ENCODE measurements at places on chromosomes 11 and 22.
A peak's percentile ranks its signal among the peaks of the same experiment; 100 is the strongest.

- DNase-seq: no peak
These were observed 97.2 kb downstream of the JRKL start for GRCh38 chr11:96486890-96487611.

GRCh38 chr11:69207165-69207889, 51.6 kb downstream of the SMIM38 start:
- no peak for DNase-seq

DNA sequence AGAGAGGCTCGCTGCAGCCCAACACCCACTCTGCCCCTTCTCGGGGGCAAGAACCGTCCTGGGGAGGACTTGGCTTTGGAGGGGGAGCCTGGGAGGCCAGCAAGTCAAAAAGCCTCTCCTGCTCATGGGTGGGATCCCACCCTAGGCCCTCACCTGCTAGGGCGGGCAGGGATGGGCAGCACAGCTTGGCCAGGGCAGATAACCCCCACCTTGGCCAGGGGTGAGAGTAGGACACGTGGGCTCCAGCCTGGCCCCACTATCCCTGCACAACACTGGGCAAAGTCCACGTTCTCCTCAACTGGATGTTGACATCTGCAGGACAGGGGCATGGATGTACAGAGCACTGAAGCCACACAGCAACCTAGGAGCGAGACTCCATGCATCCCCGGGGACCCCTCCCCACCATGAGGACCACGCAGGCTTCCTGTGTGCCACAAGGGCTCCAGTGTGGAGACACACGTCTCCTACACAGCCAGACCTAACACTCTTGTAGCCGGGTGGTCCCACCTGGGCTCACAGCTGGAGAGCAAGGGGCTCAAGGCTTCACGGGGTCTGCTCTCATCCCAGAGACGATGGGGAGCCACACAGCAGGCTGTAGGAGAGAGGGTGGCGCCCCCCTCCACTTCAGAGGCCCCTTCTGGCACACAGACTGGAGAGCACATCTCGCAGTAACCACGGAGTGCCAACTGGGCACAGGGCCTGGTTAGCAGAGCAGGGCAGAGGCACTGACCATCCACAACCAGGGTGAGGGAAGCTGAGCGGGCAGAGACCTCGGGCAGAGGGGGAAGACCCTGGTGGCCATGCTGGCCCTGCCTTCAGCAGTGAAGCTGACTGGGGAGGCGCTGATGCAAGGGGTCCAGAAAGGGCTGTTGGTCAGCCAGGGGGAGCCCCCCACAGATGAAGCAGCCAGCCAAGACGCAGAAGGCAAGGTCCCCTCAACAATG, 171.1 kb downstream of the CRYBB2 start:
- no peak for DNase-seq

DNA sequence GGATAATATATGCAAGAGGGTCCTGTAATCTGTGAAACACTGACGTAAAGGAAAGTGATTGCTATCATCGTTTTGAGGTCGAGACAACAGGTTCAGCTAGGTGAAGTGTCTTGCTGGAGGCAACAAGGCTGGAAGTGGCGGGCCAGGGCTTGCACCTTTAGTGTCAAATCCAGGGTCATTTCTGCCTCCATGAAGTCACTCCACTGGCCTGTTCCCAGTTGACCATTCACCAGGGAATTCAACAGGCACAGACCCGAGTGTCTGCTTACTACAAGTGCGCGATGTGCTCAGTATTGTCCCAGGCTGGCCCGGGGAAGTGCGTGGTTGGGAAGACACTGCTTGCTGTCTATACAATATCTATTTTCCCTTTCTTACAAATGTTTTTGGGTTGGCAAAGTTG, 225.0 kb downstream of the CEP164 start:
- DNase-seq: no peak

- DNase-seq: no peak
These were observed 14.1 kb downstream of the FAM83F start for GRCh38 chr22:40008726-40009291.

GRCh38 chr11:111000400-111001080, 245.0 kb upstream of the POU2AF2 start:
- no peak for DNase-seq

GRCh38 chr11:84384731-84385130, 1098.6 kb upstream of the CCDC90B start:
- peak; percentile 41 for DNase-seq

- no peak for DNase-seq
These were observed 7.6 kb downstream of the CARS1 start for GRCh38 chr11:3049430-3050243.

DNA sequence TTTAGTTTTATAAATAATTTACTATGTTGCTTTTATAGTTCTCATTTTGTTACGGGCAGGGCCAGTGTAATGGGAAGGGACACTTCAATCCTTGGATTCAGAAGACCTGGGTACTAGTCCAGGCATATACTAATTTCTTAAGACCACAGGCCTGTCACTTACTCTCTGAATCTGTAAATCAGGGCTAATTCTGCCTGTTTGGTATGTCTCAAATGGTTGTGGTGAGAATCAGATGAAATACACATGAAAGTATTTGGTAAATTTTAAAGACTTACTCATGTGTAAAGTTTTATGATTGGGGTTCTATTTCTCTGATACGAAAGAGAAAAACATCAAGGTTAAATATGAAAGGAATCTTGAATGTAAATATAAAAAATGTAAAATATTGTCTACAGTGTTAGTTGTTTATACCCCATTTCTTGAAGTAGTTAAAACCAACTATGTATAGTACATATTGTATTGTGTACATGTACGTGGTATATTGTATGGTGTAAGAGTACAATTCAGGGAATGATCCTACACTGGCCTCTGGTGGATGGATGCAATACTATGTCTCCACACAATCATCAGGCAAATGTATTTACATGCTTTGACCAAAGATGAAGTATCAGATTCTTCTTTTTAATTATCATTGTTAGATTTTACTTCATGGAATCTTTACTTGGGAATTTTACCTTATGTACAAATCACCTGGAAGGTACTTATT, 24.5 kb upstream of the RAG2 start:
- DNase-seq: no peak

DNA sequence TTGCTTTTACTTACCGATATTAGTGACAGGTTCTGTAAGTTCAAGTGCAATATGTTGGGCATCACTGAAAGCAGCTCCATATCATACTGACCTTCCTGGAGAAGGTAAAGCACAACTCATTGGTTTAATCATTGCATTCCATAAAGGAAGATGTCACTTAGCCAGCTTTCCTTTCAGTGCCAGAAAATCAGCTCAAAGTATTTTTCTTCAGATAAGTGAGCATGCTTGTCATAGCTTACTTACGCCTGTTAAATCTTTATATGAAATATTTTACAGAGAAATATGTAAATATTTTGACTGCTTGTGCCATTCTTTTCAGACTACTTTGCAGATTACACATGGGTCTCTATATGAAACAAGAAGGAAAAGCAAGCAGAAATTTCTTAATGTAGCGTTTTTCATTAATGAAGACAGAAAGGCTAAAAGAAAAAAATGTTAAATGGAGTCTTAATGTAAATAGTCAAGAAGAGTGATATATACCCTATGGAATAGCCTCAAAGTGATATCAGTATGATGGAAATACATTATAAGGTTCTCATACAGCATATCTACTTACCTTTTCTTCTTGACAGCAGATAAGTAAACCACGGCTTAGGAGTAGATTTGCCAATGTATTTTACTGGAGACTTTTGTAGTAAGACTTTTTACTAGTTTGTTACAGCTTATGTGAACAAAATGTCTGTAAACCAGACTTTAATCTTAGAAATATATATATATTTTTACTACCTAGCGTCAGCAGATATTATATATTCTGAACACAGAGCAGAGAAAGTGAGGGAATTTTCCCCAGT, 649.7 kb downstream of the METTL15 start:
- no peak for DNase-seq

DNA sequence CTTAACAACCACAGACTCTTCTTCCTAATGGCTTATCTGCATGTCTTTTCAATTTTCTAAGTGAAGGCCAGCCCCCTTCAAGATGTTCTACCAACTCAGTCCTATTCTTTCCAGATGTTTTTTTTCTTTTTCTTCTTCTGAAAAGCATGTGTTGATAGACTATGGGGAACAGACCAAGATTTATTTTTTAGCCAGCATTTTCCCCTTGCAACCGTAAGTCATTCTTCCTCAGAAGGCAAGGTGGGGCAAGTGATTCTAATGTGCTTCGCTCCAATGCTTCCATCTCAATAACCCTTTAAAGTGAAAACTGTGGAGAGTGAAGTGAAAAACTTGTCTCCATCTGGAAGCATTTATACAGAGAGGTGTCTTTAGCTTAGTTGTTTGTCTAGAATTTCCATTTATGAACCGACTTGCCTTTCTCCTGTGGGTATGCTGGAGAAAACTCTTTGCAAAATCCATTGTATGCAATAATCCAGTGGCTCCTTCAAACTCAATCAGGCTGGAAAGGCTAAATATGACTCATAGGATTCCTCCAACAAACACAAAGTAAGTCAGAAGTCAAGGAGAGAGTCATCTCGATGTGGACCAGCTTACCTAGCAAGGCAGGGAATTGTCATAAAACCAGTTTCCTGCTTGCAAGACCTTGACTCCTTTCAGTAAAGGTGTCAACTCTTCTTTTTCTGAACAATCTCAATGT, 83.7 kb downstream of the MAML2 start:
- DNase-seq: no peak

DNA sequence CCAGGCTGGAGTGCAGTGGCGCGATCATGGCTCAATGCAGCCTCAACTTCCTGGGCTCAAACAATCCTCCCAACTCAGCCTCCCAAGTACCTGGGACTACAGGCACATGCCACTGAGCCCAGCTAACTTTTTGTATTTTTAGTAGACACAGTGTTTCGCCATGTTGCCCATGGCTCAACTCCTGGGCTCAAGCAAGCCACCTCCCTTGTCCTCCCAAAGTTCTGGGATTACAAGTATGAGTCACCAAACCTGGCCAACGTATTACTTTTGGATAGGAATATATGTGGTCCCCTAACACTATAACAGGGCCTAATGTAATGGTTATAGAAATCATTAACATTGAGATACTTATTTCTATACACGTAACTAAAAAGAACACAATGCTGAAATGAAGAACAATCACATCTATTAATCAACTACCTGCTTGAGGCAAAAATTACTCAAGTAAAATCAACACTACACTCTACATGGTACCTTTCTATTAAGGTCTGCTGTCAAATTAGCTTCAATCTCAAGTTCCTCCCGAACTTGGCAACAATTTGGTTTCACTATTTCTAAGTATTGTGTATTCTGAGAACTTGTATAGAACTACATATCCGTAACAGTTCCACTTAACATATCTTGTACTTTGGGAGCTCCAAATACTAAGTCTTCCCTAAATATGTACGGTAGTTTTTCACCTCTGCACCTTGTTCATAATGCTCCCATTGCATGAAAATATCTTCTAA, 124.9 kb downstream of the FCHSD2 start:
- no peak for DNase-seq

DNA sequence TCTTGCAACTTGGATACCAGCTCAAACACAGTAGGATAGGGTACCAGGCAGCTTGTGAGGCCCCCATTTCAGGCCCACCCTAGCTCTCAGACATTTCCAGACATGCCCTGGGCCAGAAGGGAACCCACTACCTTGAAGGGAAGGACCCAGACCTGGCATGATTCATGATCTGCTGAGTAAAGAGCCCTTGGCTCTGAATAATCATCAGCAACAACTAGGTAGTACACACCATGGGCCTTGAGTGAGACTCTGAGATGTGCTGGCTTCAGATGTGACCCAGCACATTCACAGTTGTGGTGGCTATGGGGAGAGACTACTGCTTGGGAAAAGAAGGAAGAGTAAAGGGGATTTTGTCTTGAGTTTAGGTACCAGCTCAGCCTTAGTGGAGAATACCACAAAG, 23.6 kb downstream of the JRKL start:
- DNase-seq: no peak

DNA sequence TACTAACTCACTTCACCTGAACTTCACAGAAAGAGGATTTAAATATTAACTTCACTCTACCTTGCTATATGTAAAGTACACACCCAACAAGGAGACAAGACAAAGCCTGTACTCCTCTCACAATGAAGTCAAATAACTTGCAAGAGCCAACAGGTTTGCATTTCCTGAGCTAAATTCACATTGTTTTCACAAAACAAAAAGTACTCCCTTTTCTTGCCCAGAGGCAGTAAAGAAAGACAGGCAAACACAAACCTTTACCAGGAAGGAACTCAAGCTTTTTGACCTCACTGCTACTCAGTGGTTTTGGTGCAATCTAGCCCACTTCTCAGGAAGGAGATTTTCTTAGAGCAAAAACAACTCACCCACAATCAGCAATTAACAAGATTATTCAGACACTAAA, 15.7 kb downstream of the USP28 start:
- no peak for DNase-seq

DNA sequence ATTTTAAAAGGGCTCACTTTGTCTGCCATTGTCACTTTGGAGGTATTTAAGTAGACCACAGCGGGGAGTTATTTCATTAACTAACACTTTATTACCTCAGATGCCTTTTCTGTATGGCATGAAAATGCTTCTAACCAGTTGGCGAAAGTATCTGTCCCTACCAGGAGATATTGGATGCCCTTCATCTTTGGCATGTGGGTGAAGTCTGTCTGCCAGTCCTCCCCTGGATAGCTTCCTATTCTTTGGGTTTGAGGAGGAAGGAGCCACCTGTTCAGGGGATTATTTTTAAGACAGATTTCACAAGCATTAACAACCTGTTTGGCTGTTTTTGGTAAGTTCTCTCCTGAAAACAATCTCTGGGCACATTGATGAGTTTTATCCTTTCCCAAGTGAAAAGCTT, 17.1 kb downstream of the MS4A6E start:
- DNase-seq: no peak

DNA sequence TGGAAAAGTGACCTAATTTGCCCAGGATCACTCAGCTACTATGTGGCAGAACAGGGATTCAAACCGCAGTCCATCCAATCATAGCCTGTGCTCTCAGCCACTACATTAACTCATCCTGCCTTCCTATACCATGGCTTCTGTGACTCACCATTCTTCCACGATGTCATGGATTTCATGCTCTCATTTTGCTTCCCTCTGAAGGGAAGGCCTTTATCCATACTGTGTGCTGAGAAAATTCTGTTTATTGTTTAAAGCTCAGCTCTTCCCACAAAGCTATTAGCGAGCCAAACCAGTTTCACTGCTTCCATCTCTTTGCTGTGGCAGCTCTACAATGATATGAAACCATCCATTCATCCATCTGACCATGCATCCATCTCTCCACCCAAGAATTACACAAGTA, 289.9 kb downstream of the TENM4 start:
- DNase-seq: no peak

GRCh38 chr11:14179116-14179820, 179.7 kb downstream of the RRAS2 start:
- DNase-seq: no peak

GRCh38 chr11:90774727-90775566, 552.1 kb upstream of the CHORDC1 start:
- DNase-seq: peak; percentile 4

DNA sequence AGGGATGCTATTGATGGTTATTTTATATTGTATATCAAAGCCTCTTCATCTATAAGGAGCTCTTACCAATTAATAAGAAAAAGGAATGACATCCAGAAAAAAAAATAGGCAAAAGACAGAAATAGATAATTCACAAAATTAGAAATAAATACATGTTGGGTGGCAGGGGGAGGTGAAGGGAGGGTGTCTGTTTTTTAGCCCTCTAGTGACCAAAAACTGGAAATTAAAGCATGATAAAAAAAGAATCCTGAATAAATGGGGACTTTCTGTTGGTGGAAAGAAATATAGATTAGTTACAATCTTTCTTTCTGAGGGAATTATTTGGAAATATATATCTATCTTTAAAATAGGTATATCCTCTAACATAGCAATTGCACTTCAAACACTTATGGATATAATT, 42.0 kb upstream of the TTC36 start:
- no peak for DNase-seq
